ENCODE measurements at places on chromosomes 7 and 10.

DNA sequence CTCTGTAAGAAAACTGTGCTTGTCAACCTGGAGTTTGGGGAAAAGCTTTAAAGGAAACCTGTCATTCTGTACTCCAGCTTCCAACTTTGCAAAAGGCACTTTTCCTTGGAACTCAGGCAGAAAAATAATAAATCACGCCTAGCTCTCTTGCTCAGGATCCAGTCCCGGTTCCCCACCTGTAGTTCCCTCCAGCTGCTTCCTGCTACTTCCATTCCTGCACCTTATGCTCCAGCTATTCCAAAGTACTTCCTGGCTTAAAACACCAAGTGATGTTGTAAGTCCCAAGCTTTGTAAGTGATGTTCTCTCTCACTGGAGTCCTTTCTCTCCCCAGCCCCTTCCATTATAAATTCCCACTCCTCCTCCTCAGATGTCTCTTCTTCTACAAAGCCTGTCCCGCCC lies 98.6 kb downstream of the GRM8 start:
- no peak for DNase-seq

GRCh38 chr10:19549503-19549902 lies 266.7 kb upstream of the PLXDC2 start:
- no peak for DNase-seq

DNA sequence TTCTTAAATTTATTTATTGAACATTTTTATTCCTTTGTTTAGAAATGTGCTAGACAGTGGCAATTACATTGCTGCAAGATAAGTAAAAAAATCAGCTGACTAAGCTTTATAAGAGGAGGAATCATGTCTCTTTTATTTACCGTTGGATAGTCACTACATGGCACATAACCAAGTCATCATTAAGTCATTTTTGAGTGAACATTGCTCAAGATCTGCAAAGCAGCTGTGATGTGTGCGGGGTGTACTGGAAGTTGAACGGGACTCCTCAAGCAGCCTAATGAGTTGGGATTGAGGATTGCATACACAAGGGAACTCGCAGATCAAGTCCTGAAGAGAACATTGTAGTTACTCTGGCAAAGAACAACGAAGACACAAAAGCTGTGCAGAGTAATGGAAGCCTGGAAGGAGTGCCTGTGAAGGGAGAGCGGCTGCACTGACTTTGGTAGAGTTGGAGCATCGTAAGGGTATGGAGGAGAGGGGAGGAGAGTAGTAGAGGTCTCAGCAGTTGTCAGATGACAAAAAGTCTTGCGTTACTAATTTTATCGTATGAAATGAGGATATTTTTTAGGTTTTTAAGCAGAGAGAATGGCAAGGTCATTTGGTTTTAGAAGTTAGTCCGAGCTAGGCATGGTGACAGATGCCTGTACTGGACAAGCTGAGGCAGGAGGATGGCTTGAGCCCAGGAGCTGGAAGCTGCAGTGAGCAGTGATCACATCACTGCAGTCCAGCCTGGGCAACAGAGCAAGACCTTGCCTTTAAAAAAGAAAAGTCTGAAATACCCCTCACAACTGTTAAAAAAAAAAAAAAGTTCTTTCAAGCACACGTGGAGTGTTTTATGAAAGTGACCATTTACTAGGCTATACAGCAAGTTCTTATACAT lies 95.1 kb downstream of the BMPR1A start:
- no peak for DNase-seq

- DNase-seq = no peak
These were observed 42.0 kb downstream of the LYZL2 start for GRCh38 chr10:30587522-30588031.

DNA sequence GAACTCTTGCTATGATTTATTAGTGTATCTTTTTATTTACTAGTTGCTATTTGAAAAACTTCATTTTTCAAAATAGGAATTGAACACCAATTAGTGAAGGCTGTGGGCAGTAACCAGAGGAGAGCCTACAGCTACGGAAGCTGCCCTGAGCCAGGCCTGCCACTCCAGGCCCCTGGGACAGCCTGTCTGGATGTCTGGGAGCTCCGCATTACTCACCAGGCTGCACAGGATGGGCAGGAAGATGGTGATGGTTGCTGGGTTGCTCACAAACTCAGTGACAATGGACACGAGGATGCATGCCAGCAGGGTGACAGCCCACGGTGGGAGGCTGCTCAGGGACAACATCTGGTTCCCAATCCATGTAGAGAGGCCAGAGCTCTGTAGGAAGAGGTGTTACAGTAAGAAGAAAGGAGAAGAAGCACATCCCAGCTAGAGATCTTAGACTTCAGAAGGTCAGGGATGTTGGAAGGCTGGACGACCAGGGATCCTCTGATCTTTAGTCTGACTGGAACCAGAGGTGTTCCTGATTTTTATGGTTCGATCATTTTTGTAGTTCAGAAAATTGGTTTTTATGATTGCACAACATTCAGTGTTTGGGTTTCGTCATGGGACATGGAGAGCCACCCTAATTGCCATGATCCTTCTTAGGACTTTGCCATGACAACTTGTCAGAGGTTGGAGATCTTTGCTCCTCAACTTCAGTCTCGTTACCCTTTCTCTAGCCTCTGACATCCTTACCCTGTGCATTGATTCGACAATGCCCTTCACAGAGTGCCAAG lies 23.2 kb downstream of the STMP1 start:
- no peak for DNase-seq

GRCh38 chr10:103893817-103894216 lies 24.2 kb downstream of the STN1 start:
- DNase-seq = no peak

DNA sequence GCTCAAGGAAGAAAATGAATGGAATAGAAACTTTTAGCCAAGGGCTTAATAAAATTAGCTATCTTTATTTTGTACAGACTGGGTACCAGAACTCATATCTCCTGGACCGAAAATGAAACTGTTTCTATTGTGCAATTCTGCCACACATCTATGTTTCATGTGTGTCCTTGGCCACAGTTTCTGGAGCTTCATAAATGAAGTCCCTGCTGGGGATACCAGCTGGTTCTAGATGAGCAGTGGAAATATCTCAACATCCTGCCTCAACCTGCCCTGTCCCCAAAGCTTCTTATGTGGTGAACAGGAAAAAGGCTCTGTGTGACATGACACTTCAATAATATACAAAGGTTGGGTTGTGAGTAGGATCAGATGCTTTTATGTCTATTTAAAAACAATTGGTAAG lies 310.1 kb upstream of the SORCS1 start:
- no peak for DNase-seq

DNA sequence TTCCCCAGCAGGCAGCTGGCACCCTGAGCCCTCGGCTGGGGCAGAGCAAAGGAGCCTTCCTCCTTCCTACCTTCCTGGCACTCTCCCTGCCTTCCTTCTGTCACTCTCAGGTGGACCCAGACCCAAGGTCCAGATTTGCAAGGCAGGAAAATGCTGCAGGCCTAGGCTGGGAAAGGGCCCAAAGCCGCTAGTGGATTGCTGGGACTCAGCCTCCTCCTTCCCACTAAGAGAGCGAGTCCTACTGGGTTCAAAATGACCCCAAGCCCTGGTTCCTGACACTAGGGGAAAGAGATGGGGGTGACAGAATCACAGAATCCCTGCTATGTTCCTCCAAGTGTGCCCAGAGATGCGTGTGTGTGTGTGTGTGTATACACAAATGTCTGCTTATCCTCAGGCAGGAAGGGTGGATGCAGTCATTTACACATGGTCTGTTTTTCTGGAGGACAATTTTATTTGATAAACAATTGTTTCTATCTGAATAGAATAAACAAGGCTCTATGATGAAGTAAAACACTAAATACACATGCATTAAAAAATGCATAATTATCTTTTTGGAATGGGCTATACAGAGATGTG lies 1.3 kb upstream of the PLAU start:
- DNase-seq = no peak

DNA sequence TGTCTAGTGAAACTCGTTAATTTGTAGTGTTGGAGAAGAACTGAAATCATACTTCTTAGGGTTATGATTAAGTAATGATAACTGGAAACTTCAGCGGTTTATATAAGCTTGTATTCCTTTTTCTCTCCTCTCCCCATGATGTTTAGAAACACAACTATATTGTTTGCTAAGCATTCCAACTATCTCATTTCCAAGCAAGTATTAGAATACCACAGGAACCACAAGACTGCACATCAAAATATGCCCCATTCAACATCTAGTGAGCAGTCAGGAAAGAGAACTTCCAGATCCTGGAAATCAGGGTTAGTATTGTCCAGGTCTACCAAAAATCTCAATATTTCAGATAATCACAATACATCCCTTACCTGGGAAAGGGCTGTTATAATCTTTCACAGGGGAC lies 187.6 kb downstream of the CFTR start:
- DNase-seq = no peak

DNA sequence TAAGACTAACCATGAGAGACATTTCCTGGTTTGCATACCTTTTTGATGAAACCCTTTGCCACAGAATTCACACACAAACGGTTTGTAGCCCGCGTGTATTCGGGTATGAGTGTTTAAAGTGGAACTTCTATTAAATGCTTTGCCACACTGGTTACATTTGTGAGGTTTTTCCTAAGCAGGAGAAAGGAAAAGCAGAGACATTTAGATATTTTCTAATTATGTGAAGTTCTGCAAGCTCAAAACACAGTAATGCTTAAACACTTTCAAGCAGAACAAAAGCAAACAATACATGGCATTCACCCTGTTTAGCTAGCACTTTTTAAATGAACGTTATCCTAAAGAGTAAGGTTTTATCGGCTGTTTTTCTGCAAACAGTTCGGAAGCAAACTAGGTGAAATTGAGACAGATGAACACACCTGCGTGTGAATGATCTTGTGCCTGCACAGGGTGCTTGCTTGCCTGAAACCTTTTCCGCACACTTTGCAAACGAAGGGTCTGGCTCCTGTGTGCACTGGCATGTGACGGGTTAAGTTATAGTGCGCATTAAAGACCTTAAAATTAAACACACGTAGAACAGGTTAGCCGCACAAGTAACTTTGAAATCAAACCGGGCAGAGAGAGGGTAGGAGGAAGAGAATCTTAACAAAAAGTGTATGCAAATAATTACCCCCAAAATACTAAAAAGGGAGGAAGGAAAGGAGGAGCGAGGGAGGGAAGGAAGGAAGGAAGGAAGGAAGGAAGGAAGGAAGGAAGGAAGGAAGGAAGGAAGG lies 1.6 kb downstream of the FEZF1 start:
- no peak for DNase-seq

All from activated T-helper 9 cell treated with anti-CD3 and anti-CD28 coated beads, Interleukin-2, amount 50 U/mL, for 16 hours (primary cell).